Fibroblast of the aortic adventitia (primary cell): ENCODE measurements at places on chromosomes 1 and 21. TPM values are rescaled to one million over a fixed set of nuclear protein-coding genes. Genes with fewer than 3 reads are reported as not detected.

GRCh38 chr1:221998781-221999180, 256.9 kb upstream of the DUSP10 start:
- no peak for DNase-seq

GRCh38 chr1:77015748-77016341, 148.6 kb downstream of the ST6GALNAC5 start:
- DNase-seq = no peak

DNA sequence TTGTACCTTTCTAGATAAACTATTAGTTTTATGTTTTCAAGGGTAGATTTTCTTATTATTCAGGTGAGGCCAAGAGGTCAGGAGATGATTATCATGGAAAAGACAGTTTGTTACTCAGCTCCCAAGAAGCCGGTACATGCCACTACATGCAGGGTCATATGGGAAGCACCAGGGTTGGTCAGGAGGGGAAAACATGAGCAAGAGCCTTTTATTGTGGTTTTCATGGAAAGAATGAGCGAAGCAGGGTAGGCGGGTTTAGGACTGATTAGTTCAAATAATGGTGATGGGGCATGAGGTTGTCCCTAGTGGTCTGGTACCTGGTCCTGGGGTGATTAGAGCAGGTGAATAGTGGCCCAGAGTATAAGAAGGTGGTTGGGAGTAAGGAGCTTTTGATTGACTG, 189.9 kb downstream of the APP start:
- no peak for DNase-seq

DNA sequence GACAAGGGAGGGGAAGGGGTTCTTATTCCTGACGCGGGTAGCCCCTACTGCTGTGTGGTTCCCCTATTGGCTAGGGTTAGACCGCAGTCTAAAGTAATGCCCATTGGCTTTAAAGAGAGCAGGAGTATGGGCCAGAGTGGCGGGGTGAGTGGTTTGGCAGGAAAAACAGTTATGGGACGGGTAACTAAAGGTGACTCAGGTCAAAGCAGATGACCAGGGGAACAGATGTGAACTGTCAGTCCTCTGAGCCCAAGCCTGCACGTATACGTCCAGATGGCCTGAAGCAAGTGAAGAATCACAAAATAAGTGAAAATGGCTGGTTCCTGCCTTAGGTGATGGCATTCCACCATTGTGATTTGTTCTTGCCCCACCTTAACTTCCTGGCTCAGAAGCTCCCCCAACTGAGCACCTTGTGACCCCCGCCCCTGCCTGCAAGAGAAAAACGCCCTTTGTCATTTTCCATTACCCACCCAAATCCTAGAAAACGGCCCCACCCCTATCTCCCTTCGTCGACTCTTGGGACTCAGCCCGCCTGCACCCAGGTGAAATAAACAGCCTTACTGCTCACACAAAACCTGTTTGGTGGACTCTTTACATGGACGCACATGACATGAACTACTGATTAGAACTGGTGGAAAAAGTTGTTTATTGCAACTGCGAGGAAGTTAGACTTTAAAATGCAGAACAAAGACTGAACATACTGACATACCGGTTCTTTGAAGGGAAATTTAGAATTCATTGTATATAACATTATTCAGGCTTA, 758 bp upstream of the ATAD3B start:
- DNase-seq = no peak

The AIRE gene
- total RNA-seq = not detected in 2 replicates

The KDF1 gene
- not detected in 2 replicates for total RNA-seq
